ENCODE measurements at places on chromosomes 6 and 20.
A peak's percentile ranks its signal among the peaks of the same experiment; 100 is the strongest.

DNA sequence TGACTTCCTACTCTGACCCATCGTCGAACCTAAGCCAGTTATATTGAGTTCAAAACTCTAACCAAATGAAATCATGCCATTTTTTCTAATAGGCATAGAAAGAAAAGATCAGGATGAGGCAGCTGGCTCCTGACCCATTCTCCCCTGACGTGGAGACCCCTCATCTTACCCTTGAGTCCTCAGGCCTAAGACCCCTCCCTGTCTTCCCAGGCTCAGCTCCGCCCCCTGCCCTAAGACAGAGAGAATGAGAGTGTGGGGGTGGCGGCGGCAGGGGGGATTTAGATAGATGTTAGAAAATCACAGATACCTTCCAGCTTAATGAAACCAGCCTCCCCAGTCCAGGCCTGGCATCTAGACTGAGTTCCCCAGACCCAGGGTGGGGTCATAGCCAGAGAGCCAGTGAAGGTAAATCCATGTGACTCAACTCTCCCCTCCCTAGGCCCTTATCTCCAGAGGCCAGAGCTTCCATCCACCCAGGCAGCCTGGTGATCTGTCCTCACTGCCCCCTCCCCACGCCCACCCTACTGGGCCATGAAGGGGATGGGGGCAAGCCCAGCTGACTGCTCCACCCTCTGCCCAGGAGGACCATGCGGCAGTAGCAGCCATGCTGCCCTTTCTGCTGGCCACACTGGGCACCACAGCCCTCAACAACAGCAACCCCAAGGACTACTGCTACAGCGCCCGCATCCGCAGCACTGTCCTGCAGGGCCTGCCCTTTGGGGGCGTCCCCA, 6.8 kb downstream of the TMEM63B start:
- no peak for DNase-seq

GRCh38 chr20:45863543-45864470, 6.4 kb downstream of the ZSWIM3 start:
- no peak for DNase-seq

DNA sequence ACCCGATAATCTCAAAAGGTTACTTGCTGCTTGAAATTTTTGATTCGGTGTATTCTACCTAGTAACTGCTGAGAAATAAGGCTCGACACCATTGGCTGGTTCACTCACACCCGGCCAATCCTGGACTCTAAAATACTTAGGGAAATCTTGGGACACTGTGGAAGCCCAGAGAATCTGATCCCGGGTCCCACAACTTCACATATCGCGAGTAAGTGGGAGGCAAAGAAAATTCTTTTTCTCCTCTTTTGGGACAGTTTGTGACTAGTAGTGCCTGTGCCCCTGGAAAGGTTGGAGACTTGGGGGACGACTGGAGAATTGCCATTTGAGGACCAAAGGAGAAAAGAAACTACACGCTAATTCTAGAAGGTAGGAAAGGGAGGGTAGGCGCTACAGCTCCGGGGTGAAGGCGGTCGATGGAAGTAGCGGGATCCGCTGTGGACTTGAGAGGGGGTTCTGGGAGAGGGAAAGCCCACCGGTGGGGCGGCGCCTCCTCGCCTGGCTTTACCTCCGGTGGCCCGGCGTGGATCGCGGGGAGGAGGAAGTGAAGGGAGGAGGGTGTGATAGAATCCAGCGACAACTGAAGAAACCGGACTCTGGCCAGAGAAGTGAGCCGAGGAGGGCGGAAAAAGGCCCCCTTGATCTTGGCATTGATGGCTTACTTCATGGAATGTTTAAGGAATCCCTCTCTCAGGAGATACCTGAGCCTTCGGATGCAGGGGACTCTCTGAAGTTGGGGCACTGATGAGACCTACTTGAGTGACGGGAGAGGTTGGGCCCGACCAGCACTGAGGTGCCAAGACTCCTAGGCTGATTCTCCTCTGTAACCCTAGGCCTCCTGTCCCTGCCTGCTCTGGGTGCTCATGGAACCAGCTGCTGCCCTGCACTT, 18.8 kb upstream of the BTN3A3 start:
- DNase-seq, result peak; percentile 81

GRCh38 chr20:37741055-37741454, 47.2 kb downstream of the CTNNBL1 start:
- DNase-seq, result no peak

GRCh38 chr6:20439558-20439957, 37.9 kb downstream of the E2F3 start:
- DNase-seq, result no peak

DNA sequence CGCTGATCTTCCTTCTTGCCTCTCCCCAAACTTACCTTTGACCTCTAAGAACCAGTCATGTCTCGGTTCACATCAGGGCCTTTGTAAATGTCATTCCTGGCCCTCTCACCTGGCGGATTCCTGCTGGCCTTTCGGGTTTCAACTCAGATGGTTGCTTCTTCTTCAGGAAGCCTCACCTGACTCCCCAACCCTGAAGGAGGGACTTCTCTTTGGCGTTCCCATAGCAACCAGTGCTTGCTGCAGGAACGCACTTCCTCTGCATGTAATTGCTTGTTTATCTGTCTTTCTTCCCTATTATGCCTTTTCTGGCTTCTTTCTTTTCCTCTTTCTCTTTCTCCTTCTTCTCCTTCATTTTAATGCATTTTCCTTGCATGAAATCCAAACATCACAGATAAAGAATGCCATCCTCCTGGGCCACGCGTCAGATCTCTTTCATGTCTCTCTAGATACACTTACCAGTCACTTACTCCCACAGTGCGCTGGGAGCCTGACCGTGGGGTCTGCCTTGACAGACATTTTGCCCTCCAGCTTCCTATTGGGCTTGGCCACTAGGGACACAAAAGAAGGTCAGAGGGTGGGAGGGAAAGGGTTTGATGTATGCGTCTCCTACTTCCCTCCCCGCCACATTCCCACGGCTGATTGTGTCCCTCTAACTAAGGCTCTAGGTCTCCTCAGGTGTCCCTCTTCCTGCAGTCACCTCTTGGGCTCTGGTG, 295.7 kb upstream of the TSHZ2 start:
- DNase-seq, result no peak

DNA sequence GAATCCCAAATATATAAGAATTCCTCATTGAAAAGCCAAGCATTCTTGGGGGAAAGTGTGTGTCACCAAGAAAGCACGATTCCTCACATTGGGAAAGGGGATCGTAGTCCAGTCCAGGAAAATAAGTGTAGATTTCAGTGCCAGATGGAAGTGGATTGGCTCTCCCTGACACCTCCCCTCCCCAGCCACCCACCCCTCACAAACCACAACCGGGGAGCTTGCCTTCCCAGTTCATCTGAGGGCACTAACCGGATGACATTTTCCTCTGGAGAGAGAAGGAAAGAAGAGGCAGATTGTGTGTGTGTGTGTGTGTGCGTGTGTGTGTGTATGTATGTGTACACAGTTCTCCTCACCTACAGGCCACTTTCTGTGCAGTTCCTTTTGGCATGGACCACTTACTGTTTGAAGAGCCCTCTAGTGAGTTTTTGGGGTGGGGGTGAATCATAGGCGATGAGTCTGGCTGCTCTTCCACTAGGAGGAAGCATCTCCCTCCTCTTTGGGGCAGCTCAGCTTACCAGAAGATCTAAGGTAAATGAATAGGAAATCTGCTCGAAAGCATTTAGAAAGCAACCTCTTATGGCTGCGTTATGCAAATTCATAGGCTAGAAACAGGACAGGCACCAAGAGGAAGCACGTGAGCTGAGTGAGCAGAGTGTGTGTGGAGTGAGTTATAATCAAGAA, 20.8 kb downstream of the DAAM2 start:
- no peak for DNase-seq

DNA sequence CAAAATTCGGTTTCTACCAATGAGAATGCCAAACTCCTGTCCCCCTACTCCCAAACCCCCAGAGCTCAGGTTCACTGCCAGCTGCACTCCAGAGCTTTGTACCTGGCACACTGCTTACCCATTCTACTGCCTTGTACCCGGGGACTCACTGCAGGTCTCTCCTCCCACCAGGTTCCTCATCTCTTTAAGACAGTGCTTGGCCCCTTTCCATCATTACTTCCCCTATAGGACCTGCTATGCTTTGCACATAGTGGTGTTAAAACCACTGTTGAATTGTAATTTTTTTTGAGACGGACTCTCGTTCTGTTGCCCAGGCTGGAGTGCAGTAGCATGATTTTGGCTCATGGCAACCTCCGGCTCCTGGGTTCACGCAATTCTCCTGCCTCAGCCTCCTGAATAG, 25.9 kb downstream of the LYRM4 start:
- DNase-seq, result no peak

DNA sequence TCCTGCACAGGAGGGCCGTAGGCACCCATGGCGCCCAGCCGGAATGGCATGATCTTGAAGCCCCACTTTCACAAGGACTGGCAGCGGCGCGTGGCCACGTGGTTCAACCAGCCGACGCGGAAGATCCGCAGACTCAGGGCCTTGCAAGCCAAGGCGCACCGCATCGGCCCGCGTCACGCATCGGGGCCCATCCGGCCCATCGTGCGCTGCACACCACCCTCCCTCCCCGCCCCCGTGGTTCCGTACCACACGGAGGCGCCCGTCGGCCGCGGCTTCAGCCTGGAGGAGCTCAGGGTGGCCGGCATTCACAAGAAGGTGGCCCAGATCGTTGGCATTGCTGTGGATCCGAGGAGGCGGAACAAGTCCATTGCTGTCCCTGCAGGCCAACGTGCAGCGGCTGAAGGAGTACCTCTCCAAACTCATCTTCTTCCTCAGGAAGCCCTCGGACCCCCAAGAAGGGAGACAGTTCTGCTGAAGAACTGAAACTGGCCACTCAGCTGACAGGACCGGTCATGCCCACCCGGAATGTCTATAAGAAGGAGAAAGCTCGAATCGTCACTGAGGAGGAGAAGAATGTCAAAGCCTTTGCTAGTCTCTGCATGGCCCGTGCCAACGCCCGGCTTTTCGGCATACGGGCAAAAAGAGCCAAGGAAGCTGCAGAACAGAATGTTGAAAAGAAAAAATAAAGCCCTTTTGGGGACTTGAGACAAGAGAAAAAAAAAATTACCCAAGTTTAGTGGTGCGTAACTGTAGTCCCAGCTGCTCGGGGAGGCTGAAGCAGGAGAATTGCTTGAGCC, 9.9 kb upstream of the NCOA5 start:
- peak; percentile 27 for DNase-seq

- DNase-seq, result no peak
These were observed 9.3 kb upstream of the GFOD1 start for GRCh38 chr6:13496513-13497190.

Measured in heart right ventricle (tissue), 16 donors.